ENCODE measurements at places on chromosomes 2 and 18.

- DNase-seq: no peak
Observed at GRCh38 chr2:5401115-5401657, 291.0 kb upstream of the SOX11 start.

DNA sequence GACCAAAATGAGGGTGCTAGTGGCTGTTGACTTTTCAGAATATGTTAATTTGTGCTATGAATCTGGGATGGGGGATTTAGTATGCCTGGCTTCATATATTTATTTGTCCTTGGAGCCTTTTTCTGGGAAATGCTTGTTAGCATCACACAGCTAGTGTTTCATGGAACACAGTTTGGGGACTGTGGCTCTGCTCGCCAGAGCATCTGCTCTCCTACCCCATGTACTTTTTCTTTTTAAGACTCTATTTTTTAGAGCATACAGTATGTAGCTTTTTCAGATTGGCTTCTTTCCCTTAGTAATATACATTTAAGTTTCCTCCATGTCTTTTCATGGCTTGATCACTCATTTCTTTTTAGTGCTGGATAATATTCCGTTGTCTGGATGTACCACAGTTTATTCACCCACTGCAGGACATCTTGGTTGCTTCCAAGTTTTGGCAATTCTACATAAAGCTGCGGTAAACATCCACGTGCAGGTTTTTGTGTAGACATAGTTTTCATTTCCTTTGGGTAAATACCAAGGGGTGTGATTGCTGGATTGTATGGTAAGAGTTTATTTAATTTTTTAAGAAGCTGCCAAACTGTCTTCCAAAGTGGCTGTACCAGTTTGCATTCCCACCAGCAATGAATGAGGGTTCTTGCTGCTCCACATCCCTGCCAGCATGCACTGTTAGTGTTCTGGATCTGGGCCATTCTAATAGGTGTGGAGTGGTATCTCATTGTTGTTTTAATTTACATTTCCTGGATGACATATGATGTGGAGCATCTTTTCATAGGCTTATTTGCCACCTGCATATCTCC is 44.1 kb downstream of the EFR3B start:
- no peak for DNase-seq

- DNase-seq: peak; percentile 57
Observed at GRCh38 chr2:218805627-218806026, 23.7 kb downstream of the CYP27A1 start.

GRCh38 chr2:235636546-235636945 is 142.7 kb downstream of the AGAP1 start:
- no peak for DNase-seq

DNA sequence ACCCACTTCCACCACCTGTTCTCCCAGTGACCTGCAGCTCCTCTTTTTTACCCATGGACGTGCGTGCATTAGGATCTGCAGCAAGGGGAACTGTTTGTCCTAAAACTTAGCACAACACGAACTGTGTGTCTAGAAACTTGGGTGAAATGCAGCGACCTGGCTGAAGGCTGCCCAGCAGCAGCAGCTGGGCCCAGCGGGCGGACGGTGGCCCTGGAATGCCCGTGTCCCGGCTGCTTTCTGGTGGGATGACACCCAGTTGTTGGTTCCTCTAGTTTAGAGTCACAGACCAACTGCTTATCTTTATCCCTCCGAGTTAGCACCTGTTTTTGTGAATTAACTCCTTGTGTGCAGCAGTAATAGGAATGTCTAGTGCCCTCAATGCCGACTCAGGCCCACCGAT is 61.9 kb upstream of the PXDN start:
- DNase-seq: no peak

- DNase-seq: no peak
Observed at GRCh38 chr2:27133195-27133875, 1.1 kb downstream of the PREB start.

GRCh38 chr2:105403783-105404698 is 5.2 kb upstream of the FHL2 start:
- DNase-seq: no peak

DNA sequence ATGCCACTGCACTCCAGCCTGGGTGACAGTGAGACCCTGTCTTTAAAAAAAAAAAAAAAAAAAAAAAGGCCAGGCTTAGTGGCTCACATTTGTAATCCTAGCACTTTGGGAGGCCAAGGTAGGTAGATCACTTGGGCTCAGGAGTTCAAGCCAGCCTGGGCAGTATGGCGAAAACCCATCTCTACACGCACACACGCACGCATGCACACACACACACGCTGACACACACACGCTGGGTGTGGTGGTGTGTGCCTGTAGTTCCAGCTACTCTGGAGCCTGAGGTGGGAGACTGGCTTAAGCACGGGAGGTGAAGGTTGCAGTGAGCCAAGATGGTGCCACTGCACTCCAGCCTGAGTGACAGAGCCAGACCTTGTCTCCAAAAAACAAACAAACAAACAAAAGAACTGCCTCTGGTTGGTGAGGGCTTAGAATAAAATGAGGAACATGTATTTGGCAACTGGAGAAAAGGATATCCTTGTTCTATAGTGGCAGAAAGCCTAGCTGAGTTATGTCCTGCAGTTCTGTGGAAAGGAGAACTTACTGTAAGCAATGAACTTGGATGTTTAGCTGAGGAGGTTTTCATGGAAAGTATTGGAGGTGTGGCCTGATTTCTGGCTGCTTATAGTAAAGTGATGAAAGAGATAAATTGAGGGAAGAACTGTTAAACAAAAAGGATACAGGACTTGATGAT is 34.0 kb downstream of the HAT1 start:
- DNase-seq: no peak

DNA sequence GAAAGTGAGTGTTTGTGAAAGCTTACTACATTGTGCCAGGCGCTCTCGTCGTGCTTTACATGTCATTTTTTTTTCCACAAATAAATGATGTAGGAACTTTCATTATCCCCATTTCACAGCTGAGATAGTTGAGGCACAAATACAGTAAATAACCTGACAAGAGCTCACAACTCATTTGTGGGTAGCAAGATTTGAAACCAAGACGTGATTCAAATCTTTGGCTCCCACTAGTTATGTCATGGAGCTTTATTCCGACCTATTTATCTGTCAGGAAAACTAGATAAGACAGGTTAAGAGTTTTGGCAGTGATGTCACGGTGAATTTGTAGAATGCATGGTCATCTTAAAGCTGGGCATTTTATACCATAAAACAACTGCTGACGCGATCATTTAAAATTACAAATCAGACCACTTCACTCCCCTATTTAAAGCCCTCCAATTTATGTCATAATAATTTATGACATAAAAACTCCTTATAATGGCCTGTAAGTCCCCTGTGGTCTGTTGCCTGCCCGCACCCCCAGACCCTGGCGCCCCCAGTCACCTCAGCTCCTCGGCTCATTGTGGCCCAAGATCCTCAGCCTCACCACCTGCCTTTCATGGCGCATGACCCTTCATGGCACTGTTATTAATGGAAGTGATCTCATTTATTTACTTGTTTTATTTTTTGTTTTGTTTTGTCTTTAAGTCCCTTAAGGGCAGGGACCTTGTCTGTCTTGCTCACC is 678 bp upstream of the ZNF24 start:
- DNase-seq: no peak

DNA sequence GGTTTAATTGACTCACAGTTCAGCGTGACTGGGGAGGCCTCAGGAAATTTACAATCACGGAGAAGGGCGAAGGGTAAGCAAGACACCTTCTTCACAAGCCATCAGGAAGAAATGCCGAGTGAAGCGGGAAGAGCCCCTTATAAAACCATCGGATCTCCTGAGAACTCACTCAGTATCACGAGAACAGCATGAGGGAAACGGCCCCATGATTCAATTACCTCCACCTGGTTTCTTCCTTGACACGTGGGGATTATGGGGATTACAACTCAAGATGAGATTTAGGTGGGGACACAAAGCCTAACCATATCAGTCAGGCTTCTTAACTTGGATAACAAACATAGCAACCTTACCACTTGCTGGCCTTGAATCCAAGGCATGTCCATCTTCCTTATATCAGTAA is 289.0 kb upstream of the STON1 start:
- no peak for DNase-seq

DNA sequence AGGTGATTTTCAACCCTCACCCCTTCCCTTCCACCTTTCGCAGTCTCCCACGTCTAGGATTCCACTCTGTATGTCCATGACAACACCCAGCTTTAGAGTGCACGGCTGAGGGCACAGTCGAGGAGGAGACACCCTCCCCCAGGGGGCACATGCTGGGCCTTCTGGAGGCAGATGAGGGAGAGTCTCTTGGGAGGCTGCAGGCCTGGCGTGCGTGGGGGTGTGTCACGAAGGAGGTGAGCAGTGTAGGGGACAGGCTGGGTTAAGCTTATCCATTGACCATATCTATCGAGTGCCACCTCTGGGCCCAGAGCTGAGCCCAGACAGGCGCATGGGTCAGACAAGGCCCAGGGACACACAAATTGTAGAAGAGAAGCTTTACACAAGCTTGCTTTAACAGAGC is 18.8 kb downstream of the PROC start:
- DNase-seq: no peak

- no peak for DNase-seq
Observed at GRCh38 chr2:109154226-109154625, 25.2 kb downstream of the SH3RF3 start.

- DNase-seq: no peak
Observed at GRCh38 chr2:69087912-69088240, 74.9 kb downstream of the ANTXR1 start.

GRCh38 chr18:55031164-55031563 is 71.9 kb upstream of the CCDC68 start:
- DNase-seq: no peak

DNA sequence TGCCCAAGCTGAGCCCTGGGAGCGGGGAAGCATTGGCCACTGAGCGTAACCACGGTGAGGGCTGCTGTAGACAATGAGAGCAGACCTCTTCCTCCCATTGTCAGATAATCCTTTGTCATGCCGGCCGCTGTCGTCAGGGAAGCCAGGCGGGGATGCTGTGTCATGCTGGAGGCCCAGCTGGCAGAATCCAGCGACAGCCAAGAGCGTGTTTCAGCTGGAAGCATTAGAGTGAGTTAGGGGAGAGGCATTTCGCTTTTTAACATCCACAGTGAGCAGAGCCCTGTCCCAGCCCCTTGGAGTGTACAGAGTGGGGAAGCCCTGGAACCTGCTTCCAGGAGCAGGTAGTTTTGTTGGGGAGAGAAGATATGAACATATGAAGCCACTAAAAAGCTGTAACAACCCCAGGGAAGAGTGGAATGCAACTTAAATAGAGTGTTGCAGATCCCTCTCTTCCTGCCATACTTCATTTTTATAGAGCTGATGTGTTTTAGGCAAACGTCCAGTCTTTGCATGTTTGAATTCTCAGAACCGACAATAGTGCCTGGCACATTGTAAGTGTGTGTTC is 7.0 kb downstream of the CTIF start:
- DNase-seq: no peak

GRCh38 chr2:114219456-114219855 is 223.0 kb upstream of the DPP10 start:
- no peak for DNase-seq

DNA sequence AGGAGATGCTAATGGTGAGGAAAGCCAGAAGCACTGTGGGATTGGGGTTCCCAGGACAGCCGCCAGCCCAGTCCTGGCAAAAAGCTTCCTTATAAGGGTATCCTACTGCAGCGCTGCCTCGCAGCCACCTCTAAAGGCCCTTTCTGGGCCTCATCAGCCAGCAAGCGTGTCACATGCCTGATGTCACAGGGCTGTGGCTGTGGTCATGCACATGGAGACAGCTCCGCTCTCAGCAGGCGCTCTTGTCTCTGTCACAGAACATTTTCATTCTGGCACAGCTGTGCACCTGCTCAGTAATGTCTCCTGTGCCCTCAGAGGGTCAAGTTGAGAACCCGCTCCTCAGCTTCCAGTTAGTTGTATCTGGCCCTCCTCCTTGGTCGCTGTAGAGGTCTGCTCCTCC is 17.7 kb upstream of the MAL start:
- no peak for DNase-seq

DNA sequence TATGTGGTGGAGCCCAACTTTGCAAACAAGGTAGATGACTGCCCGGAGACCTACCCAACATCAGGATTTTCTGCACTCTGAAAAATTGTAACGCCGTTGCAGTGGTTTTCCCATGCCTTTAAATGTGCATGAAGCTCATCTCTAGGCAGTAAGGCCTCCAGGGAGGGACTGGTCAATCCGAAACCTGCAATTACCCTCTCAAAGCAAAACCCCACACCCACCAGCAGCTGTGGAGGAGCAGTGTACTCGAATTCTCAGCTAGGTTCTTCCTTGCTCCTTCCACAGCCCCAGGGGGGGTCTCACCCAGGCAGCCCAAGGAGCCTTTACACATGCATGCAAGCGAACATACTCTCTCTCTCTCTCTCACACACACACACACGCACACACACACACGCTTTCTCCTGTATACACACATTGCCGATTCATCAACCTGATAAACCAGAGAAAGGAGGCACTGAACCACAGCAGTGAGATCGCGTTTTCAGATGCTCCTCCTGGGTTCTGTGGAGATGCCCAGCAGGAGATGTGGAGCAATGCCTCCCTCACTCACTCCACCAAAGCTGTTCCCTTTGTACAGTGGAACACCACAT is 109.2 kb downstream of the VIT start:
- DNase-seq: no peak

- DNase-seq: no peak
Observed at GRCh38 chr2:241218131-241219029, 29.9 kb downstream of the ANO7 start.

DNA sequence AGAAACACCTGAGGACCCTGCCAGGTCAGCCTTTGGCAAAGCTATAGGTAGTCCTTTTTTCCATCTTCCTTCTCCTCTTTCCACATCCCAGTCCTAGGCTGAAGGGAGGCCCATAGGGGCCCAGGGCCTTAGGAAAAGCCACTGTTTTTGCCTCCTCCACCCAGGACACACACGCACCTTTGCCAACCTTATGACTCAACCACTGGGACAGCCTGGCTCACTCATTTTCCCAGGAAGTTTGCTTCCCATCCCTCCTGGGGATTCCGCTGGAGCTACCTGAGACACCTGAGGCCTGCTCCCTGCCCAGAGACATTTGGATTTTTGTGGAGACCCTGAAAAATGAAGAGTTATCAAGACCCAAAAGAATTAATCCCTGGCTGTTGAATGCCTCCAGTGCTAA is 273.4 kb upstream of the SIX2 start:
- no peak for DNase-seq

- no peak for DNase-seq
Observed at GRCh38 chr2:176885001-176885643, 327.5 kb upstream of the HNRNPA3 start.

- DNase-seq: no peak
Observed at GRCh38 chr2:36371928-36372391, 16.4 kb downstream of the CRIM1 start.
